ENCODE measurements at places on chromosomes 2 and 18.

DNA sequence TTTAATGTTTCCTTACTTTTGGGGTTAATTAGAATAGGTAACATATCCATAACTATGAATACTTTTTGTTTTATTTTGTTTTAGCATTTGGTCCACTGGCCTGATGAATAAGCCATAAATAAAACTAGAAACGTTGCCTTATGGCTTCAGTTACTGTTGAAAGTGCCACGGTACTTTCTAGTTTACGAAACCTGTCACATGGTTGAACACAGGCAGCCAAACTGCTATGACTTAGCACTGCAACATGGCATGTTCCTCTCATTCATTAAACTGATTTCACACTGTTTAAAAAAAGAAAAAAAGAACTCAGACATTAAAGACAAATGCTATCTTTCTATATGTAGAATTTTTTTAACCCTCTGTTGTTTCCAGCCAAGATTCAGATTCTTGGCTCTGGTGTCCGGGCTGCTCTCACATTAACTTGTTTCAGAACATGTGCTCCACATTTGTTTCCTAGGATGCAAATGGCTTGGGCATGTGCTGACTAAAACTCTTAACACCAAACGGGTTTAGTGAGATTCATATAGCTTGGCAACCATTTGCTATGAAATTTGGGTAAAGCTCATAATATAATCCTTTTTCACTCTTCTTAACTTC lies 323.9 kb upstream of the RND3 start:
- no peak for DNase-seq

GRCh38 chr2:177741866-177742265 lies 330.7 kb downstream of the PDE11A start:
- no peak for DNase-seq

- no peak for DNase-seq
Observed at GRCh38 chr2:216362730-216363129, 9.6 kb downstream of the MARCHF4 start.

- no peak for DNase-seq
Observed at GRCh38 chr2:186980787-186981550, 132.0 kb upstream of the ZSWIM2 start.

- no peak for DNase-seq
Observed at GRCh38 chr2:99607861-99608491, 118.2 kb upstream of the REV1 start.

DNA sequence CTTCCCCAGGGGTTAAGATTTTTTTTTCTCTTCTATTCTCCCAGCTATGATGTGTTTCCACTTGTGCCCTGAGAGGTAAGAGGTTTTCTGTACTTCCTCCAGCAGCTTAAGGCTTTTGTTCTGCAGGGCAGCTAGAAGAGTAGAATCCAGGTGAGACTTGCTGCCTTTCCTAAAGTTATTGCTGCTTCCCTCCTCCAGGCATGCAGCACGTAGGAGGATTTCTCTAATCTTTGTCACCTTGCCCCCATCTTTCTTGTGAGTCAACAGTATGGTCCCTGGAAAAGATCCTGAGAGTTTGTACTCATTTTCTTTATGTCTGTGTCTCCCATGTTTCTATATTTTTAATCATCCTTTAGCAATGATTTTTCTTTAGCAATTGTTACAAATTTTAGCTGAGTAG lies 462.2 kb downstream of the SETBP1 start:
- no peak for DNase-seq

- DNase-seq = no peak
Observed at GRCh38 chr2:35891528-35891927, 464.1 kb upstream of the CRIM1 start.

GRCh38 chr18:75818383-75818782 lies 390.9 kb upstream of the SMIM21 start:
- DNase-seq = no peak

DNA sequence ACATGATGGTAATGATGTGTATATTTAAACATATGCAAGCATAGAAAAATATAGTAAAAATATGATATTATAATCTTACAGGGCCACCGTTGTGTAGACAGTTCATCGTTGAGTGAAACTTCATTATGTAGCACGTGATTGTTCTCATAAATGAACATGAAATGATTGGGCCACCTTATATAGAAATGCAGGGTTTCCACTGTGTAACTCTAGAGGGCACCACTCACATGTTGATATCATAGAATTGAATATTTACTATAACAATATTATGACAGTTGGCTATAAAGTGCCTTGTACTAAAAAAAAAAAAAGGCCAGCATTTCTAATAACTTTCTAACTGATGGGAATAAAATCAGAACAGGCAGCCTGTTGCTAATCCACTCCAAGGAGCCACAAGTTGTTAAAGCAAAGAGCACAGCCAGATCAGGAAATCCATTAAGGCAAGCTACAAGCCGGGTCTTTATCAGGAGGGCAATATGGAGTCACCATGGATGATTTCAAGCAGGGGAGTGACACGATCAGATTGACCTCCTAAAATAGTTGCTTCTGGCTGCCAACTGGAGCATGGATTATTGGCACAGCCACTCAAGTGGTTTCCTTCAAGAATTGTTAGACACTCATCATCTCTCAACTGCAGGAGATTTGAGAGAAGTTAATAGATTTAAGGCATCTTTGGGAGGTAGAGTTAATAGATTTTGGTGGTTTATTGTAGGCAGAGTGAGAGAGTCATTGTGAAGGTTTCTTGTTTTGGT lies 16.7 kb downstream of the IL1F10 start:
- DNase-seq = no peak

- no peak for DNase-seq
Observed at GRCh38 chr18:32840962-32841361, 68.1 kb upstream of the KLHL14 start.

- no peak for DNase-seq
Observed at GRCh38 chr18:33014060-33014796, 241.4 kb upstream of the KLHL14 start.

- no peak for DNase-seq
Observed at GRCh38 chr18:8262221-8262620, 347.0 kb upstream of the RAB12 start.

- DNase-seq = no peak
Observed at GRCh38 chr18:46422552-46423055, 234.4 kb downstream of the LOXHD1 start.

- peak; percentile 61 for DNase-seq
Observed at GRCh38 chr2:43218702-43219382, 7.6 kb downstream of the ZFP36L2 start.

- DNase-seq = no peak
Observed at GRCh38 chr2:54380670-54381069, 75.5 kb upstream of the SPTBN1 start.

DNA sequence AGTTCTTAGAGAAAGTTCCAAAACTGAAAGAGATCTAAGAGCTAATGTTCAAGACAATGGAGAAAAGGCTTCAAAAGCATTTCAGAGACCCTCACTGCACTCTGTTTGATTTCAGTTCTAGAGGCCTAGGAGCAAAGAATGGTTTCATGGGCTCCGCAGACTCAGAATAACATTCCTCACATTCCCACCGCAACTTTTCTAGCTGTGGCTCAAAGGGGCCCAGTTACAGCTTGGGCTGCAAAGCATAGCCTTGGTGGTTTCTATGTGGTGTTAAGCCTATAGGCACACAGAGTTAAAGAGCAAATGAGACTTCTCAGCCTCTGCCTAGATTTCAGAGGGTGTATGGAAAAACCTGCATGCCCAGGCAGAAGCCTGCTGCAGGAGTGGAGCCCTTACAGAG lies 73.0 kb downstream of the FSIP2 start:
- DNase-seq = no peak

DNA sequence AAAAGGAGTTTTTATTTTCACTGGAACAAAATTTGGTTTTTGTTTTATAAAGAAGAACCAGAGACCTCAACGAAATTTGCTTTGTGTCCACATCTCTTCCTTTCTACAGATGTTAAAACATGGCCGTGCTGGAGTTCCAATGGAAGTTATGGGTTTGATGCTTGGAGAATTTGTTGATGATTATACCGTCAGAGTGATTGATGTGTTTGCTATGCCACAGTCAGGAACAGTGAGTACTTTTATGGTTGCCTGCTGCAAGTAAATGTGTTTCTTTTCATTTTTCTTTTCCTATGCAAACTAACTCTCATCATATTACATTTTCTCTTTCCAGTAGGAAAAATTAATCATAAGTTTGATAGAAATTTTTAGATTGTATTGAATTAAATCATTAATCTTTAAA lies 48.4 kb upstream of the TBR1 start:
- no peak for DNase-seq

DNA sequence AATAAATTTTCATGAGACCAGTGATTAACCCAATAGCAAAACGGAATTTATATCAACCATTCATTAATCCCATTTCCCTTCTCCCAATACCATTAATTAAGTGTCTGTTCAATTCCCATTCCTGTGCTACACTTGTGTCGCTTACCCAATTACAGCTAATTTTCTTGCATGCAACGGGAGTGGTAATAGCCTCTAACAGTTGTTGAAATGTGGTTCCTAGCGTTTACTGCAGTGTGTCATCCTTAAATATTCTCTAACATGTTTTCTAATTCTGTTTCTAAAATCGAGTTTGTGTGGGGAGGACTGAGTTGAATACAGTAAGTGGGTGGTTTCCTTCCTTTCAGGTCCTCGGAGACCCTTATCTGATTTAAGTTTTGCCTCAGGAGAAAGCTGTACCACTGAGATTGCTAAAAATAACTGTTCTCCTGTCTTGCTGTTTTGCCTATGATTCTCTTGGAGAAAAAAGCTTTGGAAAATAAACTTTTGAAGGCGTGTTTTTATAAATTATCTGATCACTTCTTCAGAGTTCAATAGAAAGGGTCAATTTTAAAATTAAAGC lies 59.3 kb upstream of the LRRTM1 start:
- DNase-seq = no peak

DNA sequence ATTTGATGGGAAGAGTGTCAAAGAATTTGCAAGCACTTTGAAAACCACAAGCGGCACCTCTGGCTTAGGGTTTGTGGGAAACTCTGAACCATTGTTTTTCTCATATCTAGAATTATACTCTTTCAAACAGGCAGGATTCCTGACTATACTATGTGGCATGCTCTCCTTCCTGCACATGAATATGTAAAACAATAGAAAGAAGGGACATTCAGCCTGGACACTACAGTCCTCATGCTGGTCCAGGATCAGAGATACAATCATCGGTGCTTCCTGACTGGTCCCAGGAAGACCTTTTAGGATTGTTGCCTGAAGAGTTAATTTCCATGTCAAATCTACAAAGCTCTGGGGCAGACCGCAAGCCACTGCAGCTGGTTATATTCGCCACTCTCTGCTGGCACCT lies 55.7 kb upstream of the RASGRP3 start:
- no peak for DNase-seq

All from stimulated activated CD8-positive, alpha-beta memory T cell treated with anti-CD3 and anti-CD28 coated beads, Interleukin-2, amount 100 ng/mL, for 1 hour (primary cell).